ENCODE measurements at places on chromosomes 6 and 20. TPM values are rescaled to one million over a fixed set of nuclear protein-coding genes. Genes with fewer than 3 reads are reported as not detected.

BNIP5 gene
- not detected for total RNA-seq

TAPBP gene
- total RNA-seq, result 204 TPM

- no peak for DNase-seq
- no peak overlapping the region for H3K27ac ChIP-seq
- no peaks in the 10 kb centered on the region for H3K36me3 ChIP-seq
- H3K4me3 ChIP-seq, result no peak overlapping the region
- no peaks in the 10 kb centered on the region for H3K4me1 ChIP-seq
- H3K27me3 ChIP-seq, result peaks cover 7% of the 10 kb centered on the region
Observed at GRCh38 chr20:61449057-61449609, 197.1 kb downstream of the CDH4 start.

DNA sequence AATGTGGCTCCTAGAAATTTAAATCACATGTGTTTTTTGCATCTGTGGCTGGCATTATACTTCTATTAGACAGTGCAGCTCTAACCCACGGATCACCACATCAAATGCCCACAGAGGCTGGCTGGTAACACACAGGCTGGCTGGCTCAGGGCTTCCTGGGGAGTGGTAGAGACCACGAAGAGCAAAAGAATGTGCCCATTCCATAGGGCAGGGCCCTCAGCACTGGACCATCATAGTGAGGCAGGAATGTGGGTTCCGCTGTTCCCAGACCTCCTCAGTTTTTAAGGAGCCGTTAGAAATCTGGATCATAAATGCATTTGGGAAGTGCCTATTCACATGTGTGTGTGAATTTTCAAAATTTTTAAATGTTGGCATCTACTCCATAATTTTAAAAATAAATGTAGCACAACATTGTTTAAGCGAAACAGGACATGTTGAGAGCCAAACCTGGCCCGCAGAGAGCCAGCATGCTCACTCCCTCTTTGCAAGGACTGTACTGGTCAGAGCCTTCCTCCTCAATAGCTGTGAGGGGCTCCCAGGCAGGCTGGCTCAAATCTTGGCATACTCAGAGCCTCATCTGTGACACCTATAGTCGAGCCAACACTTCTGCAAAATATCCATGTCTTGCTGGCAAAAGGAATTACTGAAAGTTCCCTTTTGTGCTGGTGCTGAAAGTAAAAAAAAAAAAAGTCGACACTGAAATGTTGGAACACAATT, 190.5 kb downstream of the FNDC1 start:
- H3K4me3 ChIP-seq, result no peak overlapping the region
- no peaks in the 10 kb centered on the region for H3K4me1 ChIP-seq
- H3K36me3 ChIP-seq, result no peaks in the 10 kb centered on the region

DNA sequence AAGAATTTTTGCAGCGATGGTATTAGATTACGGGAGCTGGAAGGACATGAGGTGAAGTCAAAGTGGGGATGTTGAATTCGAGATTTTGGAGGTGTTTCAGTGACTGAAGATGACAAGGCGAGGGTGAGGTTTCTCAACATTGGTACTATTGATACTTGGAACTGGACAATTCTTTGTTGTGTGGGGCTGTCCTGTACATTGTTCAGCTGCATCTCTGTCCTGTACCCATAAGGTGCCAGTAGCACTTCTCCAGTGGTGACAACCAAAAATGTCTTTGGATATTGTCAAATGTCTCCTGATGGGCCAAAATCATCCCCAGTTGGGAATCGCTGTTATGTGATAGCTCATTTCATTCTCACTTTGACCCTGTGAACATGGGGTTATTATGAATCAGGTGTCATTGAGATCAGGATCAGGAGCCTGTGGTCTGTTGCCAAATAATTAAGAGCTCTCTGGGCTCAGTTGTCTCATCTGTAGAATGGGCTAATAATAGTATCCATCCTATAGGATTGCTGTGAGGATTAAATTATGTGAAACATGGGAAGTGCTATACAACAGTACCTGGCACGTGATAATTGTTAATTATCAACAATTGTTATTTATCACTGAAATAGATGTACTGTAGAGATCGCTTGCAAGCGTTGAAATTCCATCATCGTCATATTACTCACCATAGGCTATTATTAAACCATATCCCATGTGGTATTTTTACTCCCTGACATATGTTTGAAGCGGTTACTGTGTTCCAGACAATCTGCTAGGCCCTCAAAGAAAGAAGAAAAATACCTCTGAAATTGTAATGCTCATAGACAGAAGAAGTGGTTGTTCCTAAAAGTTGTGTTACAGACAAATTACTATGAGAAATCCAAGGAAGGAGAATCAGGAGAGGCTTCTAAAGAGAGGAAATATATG, 48.5 kb upstream of the TTPAL start:
- H3K36me3 ChIP-seq, result no peaks in the 10 kb centered on the region
- H3K4me1 ChIP-seq, result no peaks in the 10 kb centered on the region
- no peak for DNase-seq
- H3K4me3 ChIP-seq, result no peak overlapping the region

DNA sequence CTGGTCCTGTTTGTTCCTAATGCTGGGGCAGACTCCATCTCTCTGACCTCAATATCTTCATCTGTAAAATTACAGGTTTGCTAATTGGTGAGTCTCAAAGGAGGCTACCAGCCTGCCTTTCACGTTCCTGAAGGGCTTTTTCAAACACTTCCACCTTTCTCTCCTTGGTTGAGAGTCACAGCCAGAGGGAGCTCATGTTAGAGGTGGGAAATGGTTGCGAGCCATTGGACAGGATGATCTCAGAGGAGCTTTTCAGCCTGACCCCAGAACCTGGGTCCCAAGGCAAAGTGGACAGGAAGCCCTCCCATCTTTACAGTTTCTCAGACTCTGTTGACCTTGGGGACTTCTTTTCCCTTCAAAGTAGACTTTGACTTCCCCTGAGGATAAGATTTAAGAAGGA, 37.6 kb downstream of the NDUFAF5 start:
- H3K4me1 ChIP-seq, result peaks cover 9% of the 10 kb centered on the region
- H3K27ac ChIP-seq, result no peak overlapping the region
- H3K4me3 ChIP-seq, result no peak overlapping the region
- no peak for DNase-seq
- H3K27me3 ChIP-seq, result no peaks in the 10 kb centered on the region

All from activated naive CD8-positive, alpha-beta T cell treated with anti-CD3 and anti-CD28 coated beads for 36 hours (primary cell).